Activated CD4-positive, alpha-beta T cell treated with anti-CD3 and anti-CD28 coated beads, Interleukin-2, Interleukin-6, amounts not matched to agents 100 ng/mL and 50 ng/mL, durations not matched to agents 16 hours and 8 hours (primary cell): ENCODE measurements at places on chromosomes 6 and 20.

- no peak for DNase-seq
These were observed 12.3 kb upstream of the VSTM2L start for GRCh38 chr20:37890643-37891042.

GRCh38 chr20:38196592-38196991 is 31.5 kb upstream of the TGM2 start:
- no peak for DNase-seq

GRCh38 chr6:142297996-142298753 is 3.6 kb upstream of the ADGRG6 start:
- no peak for DNase-seq

DNA sequence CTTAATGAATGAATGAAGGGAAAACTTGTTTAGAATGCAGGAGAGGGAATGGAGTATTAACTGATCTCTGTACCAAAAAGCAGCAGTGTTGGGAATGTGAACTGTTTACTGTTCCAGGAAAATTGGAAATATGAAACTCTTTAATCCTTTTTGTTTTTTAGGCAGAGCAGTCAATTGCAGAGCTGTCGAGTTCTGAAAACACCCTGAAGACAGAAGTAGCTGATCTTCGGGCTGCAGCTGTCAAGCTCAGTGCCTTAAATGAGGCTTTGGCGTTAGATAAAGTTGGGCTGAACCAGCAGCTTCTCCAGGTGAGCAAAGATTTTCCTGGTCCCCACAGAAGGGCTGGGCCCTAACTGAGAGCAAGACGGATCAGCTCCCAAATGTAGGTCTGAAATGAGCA is 20.9 kb downstream of the CEP250 start:
- DNase-seq: no peak

- DNase-seq: peak; percentile 29
These were observed 58.2 kb upstream of the NKX2-2 start for GRCh38 chr20:21571841-21572690.

DNA sequence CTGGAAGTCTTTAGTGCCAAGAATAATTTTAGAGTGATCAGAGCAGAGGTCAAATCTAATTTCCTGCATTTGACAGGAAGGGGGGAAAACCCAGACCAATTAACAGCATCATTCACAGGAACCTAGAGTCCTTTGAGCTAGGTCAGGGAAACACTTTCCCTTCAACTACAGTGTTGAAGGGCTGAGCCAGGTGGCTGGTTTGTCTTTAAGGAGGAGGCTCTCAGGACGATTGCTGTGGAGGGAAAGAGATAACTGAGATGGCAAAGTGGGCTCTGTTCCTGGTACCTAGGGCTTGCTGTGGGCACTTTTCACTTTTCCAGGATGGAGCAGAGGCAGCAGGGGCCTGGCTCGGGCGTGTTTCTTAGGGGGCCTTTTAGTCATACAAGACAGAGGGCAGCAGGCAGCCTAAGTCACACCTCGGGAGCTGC is 111.9 kb downstream of the SCML4 start:
- no peak for DNase-seq

DNA sequence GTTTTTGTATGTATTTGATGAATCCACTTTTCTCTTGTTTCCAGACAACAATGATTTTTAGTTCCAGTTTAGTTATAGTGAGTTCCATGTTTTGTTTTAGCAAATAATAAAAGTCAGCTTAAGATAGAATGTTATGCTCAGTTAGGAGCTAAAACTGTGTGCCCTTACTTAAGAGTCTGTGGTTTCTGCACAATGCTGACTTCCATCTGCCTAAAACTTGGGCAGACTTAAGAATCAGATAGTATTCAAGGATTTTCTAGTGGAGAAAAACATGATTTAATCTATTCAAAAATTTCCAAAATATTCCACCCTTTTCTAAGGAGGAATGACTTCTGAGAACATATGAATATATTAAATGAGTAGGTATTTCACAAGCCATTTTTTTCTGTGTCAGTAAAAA is 32.8 kb downstream of the LAMA4 start:
- no peak for DNase-seq

DNA sequence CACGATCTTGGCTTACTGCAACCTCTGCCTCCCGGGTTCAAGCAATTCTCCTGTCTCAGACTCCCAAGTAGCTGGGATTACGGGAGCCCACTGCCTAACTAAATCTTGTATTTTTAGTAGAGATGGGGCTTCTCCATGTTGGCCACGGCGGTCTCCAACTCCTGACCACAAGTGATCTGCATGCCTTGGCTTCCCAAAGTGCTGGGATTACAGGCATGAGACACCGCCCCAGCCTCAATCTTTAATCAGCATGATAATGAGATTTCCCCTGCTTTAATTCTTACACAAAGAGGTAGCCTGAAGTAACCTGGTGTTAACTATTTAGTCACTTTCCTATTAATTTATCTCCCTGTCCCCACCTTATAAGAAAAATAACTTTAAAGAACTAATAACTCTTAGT is 31.3 kb upstream of the TRDN start:
- no peak for DNase-seq

GRCh38 chr6:111980143-111980542 is 73.8 kb upstream of the CCN6 start:
- DNase-seq: no peak
